Fibroblast of skin of scalp (primary cell): ENCODE measurements at places on chromosomes 5 and 9.

DNA sequence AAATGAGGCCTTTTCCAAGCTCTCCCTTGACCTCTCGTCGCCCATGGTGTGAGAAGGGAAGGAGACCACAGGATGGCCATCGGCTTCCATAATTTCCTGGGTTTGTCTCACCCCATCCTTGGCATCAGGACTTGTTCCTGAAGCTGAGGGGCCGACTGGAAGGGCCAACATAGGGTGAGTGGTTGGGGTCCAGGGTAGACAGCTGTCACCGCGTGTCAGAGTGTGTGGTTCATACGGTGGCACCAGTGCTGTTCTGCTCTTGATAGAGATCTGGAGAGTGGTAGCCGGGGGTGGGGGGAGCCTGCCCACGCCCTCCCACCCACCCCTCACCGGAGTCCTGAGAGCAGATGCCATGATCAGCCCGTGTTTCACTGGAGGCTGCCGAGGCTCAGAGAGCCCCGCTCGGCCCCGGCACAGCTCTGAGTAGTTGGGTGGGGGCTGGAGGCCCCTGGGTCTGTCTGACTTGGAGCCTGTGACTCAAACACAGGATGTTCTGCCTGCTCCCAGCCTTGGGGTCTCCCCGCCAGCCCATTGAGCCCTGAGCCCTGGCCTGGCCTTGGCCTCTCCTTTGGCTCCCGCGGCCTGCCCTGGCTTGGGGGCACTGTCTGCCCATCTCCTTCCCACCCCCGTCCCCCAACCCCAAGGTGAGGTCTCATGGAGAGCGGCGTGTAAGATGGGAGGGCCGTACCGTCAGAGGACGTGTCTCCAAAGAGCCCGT, 53.1 kb upstream of the IER5L start:
- no peak for DNase-seq

- peak; percentile 6 for DNase-seq
Measured at GRCh38 chr5:121628783-121629182, 222.9 kb upstream of the FTMT start.

DNA sequence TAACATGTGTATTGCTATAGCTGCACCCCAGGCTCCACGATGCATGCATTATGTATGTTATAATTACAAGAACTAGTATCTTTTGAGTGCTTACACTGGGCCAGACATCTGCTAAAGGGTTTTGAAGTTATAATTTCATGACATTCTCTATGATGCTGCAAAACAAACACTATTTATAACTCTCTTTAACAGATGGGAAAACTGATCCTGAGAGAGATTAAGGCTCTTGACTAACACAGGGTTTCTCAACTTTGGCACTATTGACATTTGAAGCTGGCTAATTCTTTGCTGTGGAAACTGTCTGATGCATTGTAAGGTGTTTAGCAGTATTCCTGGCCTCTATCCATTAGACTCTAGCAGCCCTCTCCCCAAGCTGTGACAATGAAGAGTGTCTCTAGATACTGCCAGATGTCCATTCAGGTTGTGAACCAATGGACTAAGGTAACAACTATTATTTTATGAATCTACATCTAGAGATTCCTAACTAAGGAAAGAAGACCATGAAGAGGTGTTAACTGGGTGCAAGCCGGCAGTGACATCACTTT, 258.6 kb downstream of the ASTN2 start:
- no peak for DNase-seq

GRCh38 chr9:103798620-103799019, 295.5 kb upstream of the SMC2 start:
- DNase-seq, result peak; percentile 49

DNA sequence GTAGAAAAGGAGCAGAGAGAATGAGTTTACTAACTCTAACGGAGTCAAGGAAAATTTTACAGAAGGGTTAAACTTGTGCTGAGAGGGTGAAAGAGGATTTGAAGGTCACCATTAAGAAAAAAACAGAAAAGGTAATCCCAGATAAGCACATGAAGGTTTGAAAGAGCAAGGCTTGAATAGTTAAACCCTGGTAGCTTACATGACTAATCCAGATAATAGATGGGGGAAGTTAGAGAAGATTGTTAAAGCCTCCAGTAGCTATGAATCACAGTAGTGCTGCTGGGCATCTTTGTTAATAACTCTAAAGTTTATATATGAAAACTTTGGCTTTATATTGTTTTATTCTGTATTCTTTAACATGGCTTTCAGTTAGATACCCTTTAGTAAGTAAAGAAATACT, 354.5 kb upstream of the FTMT start:
- DNase-seq, result no peak

DNA sequence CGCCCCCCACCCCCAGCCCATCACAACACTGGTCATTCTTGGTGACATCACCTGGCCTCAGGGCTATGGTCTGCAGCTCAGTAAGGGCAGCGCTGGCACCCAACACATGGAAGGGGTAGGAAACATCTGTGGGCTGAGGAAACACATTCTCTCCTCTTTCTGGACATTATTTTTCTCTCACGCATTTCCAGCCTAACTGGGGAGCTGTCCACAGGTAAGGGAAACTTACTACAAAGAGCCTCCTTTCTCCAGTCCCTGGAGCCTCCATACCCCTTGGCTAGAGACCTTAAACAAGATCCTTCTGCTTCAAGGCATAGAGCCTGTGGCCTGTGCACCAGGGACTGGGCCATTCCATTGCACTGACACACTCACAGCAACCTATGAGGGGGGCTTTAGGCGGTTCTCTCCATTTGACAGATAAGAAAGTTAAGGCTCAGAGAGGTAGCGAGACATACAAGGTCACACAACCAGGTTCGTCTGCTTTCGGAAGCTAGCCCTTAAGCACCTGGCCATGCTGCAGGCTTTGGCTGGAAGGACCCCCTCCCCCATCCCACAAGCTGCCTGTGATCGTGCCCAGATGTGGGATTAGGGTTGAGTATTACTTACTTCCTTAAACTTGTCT, 40.7 kb downstream of the CXXC5 start:
- peak; percentile 62 for DNase-seq

GRCh38 chr5:107680799-107681198, 10.1 kb upstream of the EFNA5 start:
- no peak for DNase-seq
